ENCODE measurements at places on chromosomes 5 and 9.
A peak's percentile ranks its signal among the peaks of the same experiment; 100 is the strongest.

DNA sequence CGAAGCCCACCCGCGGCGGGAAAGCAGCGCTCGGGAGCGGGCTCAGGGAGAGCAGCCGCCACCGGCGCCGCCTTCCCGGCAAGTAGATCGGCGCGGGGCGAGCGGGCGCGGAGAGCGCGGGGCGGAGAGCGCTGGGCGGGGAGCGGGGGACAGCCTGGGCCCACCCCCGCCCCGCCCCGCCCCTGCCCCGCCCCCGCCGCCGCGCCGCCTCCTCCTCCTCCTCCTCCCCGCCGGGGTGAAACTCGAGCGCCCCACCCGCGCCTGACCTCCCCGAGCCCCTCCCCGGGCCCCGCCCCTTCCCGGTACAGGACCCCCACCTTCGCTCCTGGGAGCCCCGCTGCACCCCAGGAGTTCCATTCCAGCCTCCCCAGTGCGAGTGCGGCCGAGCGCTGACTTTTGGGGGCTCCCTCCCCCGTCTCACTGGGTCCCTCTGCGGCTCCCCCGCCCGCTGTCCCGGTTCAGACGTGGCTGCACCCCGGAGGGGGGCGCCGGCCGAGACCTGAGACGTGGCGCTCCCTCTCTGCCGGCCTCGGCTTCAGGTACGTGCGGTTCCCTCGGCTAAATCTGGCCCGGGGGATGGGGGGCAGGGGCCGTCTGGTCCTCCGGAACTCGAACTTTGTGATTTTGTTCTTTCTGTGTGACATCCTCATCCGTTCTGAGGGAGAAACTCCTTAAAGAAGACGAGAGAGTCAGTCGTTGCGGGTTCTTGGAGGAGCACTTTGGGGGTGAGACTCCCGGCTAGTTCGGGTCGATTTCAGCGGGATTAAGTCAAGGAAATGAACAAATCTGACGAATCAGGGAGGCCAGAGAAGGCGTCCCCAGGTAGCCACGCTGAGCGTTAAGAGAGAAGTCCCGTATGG is at the start of gene SEMA5A:
Gene SEMA5A, minus strand, starts transcription at position 84 of the 860 bp plus-strand sequence. CDS start 166,129 bp downstream, outside the sequence.
- no peak for DNase-seq

- peak; percentile 73 for DNase-seq
These were observed 23.1 kb downstream of the TRIM7 start for GRCh38 chr5:181181650-181182565.

- no peak for DNase-seq
These were observed 137.1 kb upstream of the ZNF618 start for GRCh38 chr9:113738893-113739604.

- DNase-seq, result no peak
These were observed 192.3 kb downstream of the PALM2AKAP2 start for GRCh38 chr9:109972026-109972882.

GRCh38 chr9:18548456-18548855 is 74.5 kb downstream of the ADAMTSL1 start:
- no peak for DNase-seq

DNA sequence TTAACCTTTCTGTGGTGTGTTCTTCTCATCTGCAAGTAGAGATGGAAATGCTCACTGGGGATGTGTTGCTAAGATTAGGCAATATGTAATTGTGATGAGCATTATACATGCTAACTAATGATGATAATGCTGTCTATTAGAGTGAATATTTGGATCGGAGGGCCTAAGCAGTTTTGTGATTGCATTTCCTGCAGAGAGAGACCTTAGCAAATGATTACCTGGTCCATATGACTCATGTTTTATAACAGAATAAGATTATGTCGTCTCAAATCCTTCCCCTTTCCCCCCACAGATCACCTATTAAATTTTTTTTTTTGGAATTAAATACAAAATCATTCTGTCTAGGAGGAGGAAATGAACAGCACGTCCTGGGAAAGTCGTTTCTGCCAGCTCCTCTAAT is 82.7 kb downstream of the IZUMO3 start:
- no peak for DNase-seq

- no peak for DNase-seq
These were observed 105.7 kb downstream of the NR3C1 start for GRCh38 chr5:143297756-143298155.

GRCh38 chr5:16391858-16392649 is 73.5 kb downstream of the ZNF622 start:
- no peak for DNase-seq

- no peak for DNase-seq
These were observed at the start of gene PROB1 for GRCh38 chr5:139394654-139395566. Gene PROB1 (minus strand): TSS chr5:139395104. CDS start chr5:139395081, 23 bp downstream.

GRCh38 chr5:5583023-5583765 is 160.7 kb downstream of the ICE1 start:
- DNase-seq, result no peak

DNA sequence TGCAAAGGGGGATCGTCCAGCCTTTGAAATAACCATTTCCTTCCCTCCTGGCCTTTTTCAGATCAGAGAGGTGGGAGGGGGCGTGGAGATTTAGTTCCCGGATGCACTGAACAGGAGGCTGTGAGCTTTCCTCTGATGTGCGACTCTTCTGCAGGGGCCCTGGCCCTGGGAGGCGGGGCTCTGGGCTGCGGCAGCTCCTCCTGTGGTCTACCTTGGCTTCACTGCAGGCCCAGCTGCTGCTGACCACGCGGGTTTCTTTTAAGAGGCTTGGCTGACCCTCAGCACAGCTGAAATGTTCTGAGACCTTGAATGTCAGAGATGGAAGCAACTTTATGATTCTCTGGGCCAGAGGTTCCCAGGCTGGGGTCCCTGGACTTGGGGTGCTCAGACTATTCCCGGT is 27.0 kb upstream of the COL15A1 start:
- no peak for DNase-seq

- DNase-seq, result peak; percentile 55
These were observed 1.0 kb downstream of the LRRC8A start for GRCh38 chr9:128882677-128883603.

DNA sequence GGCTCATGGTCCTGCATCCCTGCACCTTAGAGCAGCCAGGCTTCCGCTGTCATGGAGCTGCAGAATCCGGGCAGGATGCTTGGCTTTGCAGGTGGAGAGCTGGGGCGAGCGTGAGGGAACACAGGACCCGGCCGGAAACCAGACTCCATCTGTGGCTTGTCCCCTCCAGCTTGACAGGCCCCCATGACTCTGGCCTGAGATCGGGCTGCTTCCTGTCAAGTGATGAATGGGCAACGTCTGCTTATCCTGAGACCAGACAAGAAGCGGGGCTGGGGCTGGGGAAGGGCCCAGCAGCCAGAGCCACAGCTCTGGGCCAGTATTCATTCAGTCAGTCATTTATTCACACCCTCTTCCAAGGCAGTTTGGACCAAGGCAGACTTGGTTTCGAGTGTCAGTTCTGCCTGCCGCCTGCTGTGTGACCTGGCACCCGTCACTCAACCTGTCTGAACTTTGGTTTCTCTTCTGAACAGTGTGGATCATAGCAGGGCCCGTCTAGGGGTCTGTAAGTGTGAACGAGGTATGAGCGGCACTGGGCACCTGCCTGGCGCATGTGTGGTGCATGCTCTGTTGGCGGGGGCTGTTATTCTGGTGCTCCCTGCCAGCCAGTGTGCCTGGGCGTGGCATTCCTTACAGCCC is 37.5 kb downstream of the NEK6 start:
- DNase-seq, result no peak

GRCh38 chr9:69153707-69154521 is 20.2 kb upstream of the TJP2 start:
- DNase-seq, result no peak

DNA sequence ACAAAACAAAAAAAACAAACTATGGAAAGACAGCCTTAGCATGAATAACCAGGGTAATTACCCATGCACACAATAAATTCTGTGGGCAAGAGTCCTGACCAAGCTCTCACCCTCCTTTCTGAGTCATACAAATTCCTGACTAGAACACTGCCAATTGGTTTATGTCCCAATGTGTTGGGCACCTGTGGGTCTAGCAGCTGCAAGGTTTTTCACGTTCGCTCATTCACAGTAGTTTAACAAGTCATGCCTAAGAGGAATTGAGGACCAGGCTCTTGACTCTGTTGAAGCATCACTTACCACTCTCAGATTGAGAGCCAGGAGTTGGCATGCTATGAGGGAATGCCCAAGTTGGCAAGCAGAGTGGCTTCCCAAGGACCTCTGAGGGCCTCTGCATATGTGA is 205.5 kb upstream of the SLC24A2 start:
- no peak for DNase-seq

DNA sequence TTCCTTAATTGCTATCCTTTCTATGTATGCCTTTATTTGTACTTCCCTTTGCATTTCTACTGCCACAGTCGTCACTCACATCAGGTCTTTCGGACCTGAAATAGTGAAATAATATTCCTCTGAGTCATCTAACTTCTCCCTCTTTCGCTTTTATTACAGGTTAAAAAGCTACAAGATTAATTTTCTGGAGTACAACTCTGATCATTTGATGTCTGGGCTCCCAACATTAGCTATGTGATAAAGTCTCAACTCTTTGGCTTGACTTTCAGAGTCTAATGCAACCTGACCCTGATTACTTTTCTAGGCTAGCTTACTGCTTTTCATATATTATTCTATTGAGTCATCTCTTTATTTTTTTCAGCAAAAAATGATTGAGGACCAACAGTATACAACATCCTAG is 638.8 kb upstream of the WWC1 start:
- DNase-seq, result no peak

GRCh38 chr5:116911074-116911473 is 336.5 kb upstream of the SEMA6A start:
- no peak for DNase-seq

DNA sequence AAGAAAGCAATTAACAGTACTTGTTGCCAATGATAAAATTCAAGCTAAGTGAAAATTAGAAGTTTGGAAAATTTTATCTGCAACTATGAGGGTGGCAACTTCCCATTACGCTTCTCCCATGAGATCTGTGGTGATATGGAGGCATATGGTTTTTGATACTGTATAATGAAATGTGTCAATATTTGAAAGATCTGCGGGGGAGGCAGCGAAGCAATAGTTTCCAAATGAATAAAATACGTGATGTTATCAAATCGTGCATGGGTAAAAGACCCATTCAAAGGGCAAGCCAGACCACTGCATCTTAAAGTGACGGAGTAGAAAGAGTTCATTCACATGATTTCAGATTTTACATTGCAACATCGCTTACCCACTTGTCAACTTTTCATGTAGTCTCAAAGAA is 20.9 kb upstream of the BOD1 start:
- no peak for DNase-seq

GRCh38 chr9:125759764-125760129 is 12.6 kb downstream of the PBX3 start:
- no peak for DNase-seq

GRCh38 chr9:133378408-133378962 is 2.3 kb downstream of the STKLD1 start:
- no peak for DNase-seq

GRCh38 chr5:119343766-119344165 is 12.1 kb upstream of the TNFAIP8 start:
- no peak for DNase-seq

DNA sequence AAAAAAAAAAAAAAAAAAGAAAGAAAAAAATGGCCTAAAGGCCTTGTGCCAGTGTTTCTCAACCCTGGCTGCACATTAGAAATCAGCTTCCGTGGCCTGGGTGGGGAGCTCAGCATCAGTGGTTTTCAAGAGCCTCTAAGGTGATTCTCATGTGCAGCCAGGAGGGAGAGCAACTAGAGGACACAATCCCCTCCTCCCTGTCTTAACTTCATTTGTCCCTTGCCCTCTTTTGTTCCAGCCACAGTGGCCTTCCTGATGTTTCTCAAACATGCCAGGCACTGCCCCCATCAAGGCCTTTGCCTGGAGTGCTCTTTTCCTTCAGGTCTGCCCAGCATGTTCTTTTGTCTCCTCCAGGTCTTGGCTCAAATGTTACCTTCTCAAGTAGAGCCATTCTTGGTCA is 42.4 kb downstream of the HOMER1 start:
- DNase-seq, result no peak
